ENCODE measurements at places on chromosomes 4 and X. TPM values are rescaled to one million over a fixed set of nuclear protein-coding genes. Genes with fewer than 3 reads are reported as not detected.

Gene CDKL2
- total RNA-seq, result 5.2 TPM

Gene UGT2B11
- not detected for total RNA-seq

Gene IL13RA2
- total RNA-seq, result 0.17 TPM

Gene TMSB15C
- 6.7 TPM for total RNA-seq

Gene PNCK
- total RNA-seq, result 1.5 TPM

Gene PCDH18
- total RNA-seq, result 0.12 TPM

Gene MAGEE1
- total RNA-seq, result 1.8 TPM
